ENCODE measurements at places on chromosomes 4 and X. TPM values are rescaled to one million over a fixed set of nuclear protein-coding genes. Genes with fewer than 3 reads are reported as not detected.

GRCh38 chr4:160563552-160564282, 1460.8 kb downstream of the RAPGEF2 start:
- no peaks in the 10 kb centered on the region for H3K27me3 ChIP-seq
- H3K4me3 ChIP-seq, result no peak overlapping the region
- no peak overlapping the region for H3K27ac ChIP-seq
- H3K4me1 ChIP-seq, result no peaks in the 10 kb centered on the region
- no peak for DNase-seq
- no peaks in the 10 kb centered on the region for H3K36me3 ChIP-seq

DNA sequence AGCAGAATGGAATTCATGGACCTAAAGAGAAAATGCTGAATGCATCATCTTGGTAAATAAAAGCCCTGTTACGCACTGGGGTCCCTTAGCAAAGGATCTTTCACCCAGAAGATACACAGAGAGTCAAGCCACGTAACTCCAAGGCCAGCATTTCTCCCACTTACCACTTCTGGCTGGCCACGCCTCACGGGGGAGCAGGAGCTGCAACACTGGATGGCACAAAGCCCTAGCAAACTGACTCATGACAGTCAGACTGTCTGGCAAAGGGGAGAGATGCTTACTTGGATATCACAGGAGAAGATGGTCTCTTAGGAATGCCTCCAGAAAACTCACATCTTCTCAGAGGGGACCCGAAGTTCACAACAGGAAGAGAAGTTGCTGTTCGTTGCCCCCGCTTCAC, 51.4 kb upstream of the BCLAF3 start:
- no peaks in the 10 kb centered on the region for H3K4me1 ChIP-seq
- no peak for DNase-seq
- no peaks in the 10 kb centered on the region for H3K27me3 ChIP-seq
- no peak overlapping the region for H3K27ac ChIP-seq
- no peaks in the 10 kb centered on the region for H3K36me3 ChIP-seq
- no peak overlapping the region for H3K4me3 ChIP-seq

The CTSO gene
- 0.78 TPM for total RNA-seq

- no peak overlapping the region for H3K27ac ChIP-seq
- H3K27me3 ChIP-seq, result no peaks in the 10 kb centered on the region
- no peaks in the 10 kb centered on the region for H3K4me1 ChIP-seq
Measured at GRCh38 chrX:13770013-13770535, 35.5 kb downstream of the OFD1 start.

The NIPAL1 gene
- total RNA-seq, result 9.2 TPM

DNA sequence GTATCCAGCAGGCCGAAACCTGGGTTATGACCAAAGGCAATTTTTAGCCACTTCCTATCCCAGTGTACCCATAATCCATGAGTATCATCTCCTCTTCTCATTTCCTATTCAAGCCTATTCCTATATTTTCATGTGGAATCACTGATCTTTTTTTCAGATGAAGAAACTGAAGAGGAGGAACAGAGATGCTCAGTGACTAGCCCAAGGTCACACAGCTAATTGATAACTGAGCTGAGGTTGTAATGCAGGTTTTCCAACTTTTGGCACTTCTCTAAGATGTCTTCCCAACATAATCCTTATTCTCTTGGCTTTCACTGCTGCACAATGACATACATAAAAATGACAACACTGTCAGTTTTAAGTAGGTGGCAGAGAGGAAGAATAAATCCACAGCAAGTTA, 15.3 kb downstream of the GRIA3 start:
- no peak overlapping the region for H3K27ac ChIP-seq
- no peaks in the 10 kb centered on the region for H3K36me3 ChIP-seq
- no peaks in the 10 kb centered on the region for H3K4me1 ChIP-seq

- no peaks in the 10 kb centered on the region for H3K4me1 ChIP-seq
- no peak overlapping the region for H3K4me3 ChIP-seq
- H3K36me3 ChIP-seq, result no peaks in the 10 kb centered on the region
- no peak overlapping the region for H3K27ac ChIP-seq
- no peaks in the 10 kb centered on the region for H3K27me3 ChIP-seq
- DNase-seq, result peak; percentile 86
Measured at GRCh38 chr4:64158648-64159326, 250.5 kb downstream of the TECRL start.

The CENPVL3 gene
- 4.8 TPM for total RNA-seq

GRCh38 chr4:62004881-62005280, 804.8 kb downstream of the ADGRL3 start:
- no peak overlapping the region for H3K27ac ChIP-seq
- no peaks in the 10 kb centered on the region for H3K36me3 ChIP-seq
- H3K27me3 ChIP-seq, result no peaks in the 10 kb centered on the region

The COMMD8 gene
- 8.4 TPM for total RNA-seq

DNA sequence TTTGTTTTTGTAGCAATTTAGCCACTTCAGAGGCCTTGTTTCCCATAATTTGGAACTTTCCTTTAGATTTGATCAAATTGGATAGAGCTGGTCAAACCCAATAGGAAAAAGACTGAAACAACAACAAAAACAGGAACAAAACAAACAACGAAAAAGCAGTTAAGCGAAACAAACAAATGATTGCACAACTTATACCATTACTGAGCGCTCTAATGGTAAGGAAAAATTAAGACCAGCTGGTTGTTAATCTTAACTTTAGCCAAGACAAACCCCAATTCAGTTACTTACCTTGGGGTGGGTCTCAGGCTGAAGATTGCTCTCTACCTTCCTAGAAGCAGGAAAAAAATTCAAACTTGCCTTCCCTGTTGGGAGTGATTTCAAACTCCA, 38.3 kb downstream of the SPCS3 start:
- H3K4me1 ChIP-seq, result peaks cover 34% of the 10 kb centered on the region
- H3K36me3 ChIP-seq, result peaks cover 26% of the 10 kb centered on the region
- no peak overlapping the region for H3K4me3 ChIP-seq
- no peak for DNase-seq
- H3K27ac ChIP-seq, result no peak overlapping the region

The DHRSX gene
- 33.9 TPM for total RNA-seq

GRCh38 chr4:145041378-145041777, 56.6 kb downstream of the ANAPC10 start:
- no peaks in the 10 kb centered on the region for H3K27me3 ChIP-seq
- H3K4me1 ChIP-seq, result no peaks in the 10 kb centered on the region
- H3K27ac ChIP-seq, result no peak overlapping the region
- DNase-seq, result no peak

GRCh38 chr4:10737337-10737736, 52.8 kb upstream of the CLNK start:
- H3K27me3 ChIP-seq, result no peaks in the 10 kb centered on the region
- H3K4me3 ChIP-seq, result no peak overlapping the region
- no peaks in the 10 kb centered on the region for H3K4me1 ChIP-seq
- no peaks in the 10 kb centered on the region for H3K36me3 ChIP-seq
- peak; percentile 1 for DNase-seq
